ENCODE measurements at places on chromosomes 11 and 22.

- no peak for DNase-seq
- H3K4me1 ChIP-seq: no peaks in the 10 kb centered on the region
- H3K27me3 ChIP-seq: no peaks in the 10 kb centered on the region
These were observed 17.7 kb downstream of the ELF5 start for GRCh38 chr11:34495724-34496377.

GRCh38 chr11:29452146-29452545 lies 564.7 kb downstream of the KCNA4 start:
- no peaks in the 10 kb centered on the region for H3K4me1 ChIP-seq
- no peak overlapping the region for H3K27ac ChIP-seq

DNA sequence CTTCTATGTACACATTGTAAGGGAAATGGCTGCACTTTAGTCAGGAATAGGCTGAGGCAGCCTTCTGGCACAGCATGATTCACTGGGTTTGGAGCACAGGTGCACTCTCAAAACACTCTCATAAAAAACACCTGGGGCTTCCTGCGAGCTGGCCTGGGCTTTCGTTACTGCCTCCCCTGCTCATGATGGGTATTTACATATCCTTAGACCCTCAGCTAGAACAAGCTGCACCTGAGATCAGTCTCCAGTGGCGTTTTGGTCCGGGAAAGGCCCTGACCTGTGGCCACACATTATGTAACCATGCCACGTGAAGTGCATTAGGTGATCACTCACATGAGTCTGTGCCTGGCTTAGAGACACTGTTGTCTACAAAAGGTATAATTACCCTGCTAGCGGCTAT lies 321.7 kb downstream of the TMEM135 start:
- no peaks in the 10 kb centered on the region for H3K4me1 ChIP-seq
- no peak overlapping the region for H3K4me3 ChIP-seq
- no peaks in the 10 kb centered on the region for H3K36me3 ChIP-seq
- no peak for DNase-seq
- no peaks in the 10 kb centered on the region for H3K27me3 ChIP-seq

- no peaks in the 10 kb centered on the region for H3K27me3 ChIP-seq
- no peak overlapping the region for H3K27ac ChIP-seq
- no peaks in the 10 kb centered on the region for H3K36me3 ChIP-seq
- DNase-seq: no peak
- no peak overlapping the region for H3K4me3 ChIP-seq
- H3K4me1 ChIP-seq: no peaks in the 10 kb centered on the region
These were observed 9.4 kb upstream of the CALCA start for GRCh38 chr11:14981507-14981906.

DNA sequence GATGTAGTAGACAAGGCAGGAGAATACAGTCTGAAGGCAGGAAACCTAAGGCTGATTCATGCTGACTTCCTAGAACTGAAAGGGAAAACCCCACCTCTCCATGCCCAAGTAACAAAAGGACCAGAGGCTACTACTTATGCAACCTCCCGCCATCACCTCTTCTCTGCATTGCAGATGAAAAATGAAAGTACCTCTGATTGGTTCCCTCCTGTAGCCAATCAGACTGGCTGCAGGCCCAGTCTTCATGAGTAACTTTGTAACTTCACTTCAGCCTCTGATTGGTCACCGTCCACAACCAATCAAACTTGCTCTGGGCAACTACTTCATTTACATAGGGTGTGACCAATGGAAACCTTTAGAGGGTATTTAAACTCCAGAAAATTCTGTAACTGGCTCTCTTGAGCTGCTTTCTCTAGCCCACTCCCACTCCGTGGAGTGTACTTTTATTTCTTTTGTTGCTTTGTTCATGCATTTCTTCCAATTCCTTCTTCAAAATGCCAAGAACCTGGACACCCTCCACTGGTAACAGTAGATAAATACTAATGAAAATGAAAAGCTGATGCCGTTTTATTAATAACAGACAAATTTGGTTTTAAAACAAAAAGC lies 5.2 kb upstream of the MAP6 start:
- no peaks in the 10 kb centered on the region for H3K27me3 ChIP-seq
- no peak overlapping the region for H3K4me3 ChIP-seq
- no peaks in the 10 kb centered on the region for H3K4me1 ChIP-seq
- no peaks in the 10 kb centered on the region for H3K36me3 ChIP-seq
- no peak for DNase-seq

DNA sequence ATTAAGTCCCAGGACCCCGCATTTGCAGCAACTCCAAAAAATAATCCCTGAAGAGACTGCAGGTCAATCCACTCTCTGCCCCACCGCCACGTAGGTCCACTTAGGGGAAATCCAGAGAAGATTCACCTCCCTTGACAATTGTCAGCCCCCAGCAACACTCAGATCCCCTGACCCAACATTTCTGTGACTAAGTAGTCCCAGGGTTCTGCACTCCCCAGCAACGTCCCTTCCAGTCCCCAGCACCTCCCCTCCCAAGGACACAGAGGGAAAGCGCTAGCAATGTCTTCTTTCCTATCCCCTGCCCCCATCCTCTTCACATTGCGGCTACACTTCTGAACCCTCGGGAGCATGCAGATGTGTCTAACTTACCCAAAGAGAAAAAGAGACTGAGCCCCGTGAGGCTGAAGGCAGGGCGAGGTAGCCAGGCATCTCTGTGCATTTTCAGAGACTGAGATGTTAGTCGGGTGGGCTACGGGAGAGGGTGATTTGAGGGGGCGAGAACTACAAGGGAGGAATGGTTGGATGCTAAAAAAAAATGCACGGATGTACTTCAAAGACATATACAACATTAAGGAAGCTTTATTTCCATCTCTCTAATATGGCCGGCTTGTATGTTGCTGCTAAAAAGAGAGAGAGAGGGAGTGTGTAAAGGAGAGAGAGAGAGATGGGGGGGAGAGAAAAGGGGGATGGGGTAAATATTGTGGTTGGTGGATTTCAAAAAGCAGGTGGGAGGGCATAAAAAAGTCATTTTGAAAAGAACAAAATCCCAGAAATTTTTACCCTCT lies at the start of gene SCN2B:
TSS of gene SCN2B (minus strand) at position 647 of the 785 bp plus-strand sequence. CDS start at position 439, 208 bp downstream.
- H3K27me3 ChIP-seq: no peaks in the 10 kb centered on the region
- H3K4me1 ChIP-seq: no peaks in the 10 kb centered on the region
- peak within 1 kb of the TSS; percentile 50 for H3K27ac ChIP-seq

All from uterus (tissue), 4 donors.